MV-4-11 (cell line): ENCODE measurements at places on chromosomes 2 and 18.
A peak's percentile ranks its signal among the peaks of the same experiment; 100 is the strongest.

- DNase-seq = no peak
These were observed 15.7 kb upstream of the CDH7 start for GRCh38 chr18:65735155-65735554.

- peak; percentile 34 for DNase-seq
These were observed 99.0 kb upstream of the SATB2 start for GRCh38 chr2:199556527-199557285.

DNA sequence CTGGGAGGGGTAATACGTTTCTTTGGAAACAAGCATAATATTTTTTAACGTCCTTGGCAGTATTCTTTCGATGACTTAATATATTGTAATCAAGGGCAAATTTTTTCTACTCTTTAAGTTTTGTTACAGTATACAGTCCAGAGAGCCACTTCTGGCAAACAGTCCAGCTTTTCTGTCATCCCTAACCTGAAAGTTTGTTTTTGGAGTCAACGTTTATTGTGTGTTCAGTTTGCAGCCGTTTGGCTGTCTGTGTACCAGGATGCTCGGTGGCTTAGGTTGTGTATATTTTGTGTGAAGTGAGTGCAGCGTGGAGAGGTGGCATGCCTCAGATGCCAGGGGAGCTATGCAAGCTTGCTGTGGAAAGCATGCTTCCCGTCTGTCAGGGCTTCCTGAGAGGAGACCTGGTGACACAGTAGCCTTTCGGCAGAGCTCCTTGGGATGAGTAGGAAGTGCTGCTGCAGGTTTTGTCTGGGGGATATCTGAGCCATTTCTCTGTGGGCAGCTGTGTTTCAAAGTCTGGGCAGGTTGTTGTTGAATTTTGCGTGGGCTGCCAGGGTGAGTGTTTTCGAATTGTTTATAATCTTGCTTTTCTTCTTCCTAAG lies 14.7 kb downstream of the MAP3K20 start:
- no peak for DNase-seq

- no peak for DNase-seq
These were observed 179.5 kb downstream of the EIPR1 start for GRCh38 chr2:3198119-3198518.

- no peak for DNase-seq
These were observed 161.3 kb upstream of the NFATC1 start for GRCh38 chr18:79234438-79234837.

GRCh38 chr2:221792971-221793521 lies 220.9 kb upstream of the EPHA4 start:
- DNase-seq = no peak

- DNase-seq = no peak
These were observed 248.9 kb upstream of the RBBP8 start for GRCh38 chr18:22684268-22684667.
